GM12865 (cell line): ENCODE measurements at places on chromosomes 5 and 9.

DNA sequence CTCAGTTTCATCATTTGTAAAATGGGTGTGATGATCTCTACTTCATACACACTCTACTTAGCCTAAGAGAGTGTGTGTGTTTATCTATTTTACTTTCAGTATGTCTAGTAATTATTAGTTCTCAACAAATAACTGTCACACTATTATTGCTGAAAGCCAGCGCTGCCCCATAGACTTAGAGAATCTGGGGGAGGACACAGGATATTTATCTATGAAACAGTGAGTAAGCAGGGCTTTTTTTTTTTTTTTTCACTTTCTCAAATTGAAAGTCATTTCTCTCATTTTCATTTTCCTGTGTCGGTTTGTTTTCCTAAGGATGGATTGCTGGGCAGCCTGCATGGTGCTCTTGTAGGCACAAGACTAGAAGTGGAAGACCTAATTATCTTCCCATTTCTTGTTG is 248.4 kb upstream of the RPS23 start:
- DNase-seq: peak; percentile 0

- DNase-seq: peak; percentile 25
Measured at GRCh38 chr5:157050050-157050449, 8.9 kb downstream of the HAVCR1 start.

- no peak for DNase-seq
Measured at GRCh38 chr5:130050585-130050984, 146.3 kb downstream of the CHSY3 start.

- DNase-seq: no peak
Measured at GRCh38 chr5:115850744-115851416, 9.1 kb downstream of the AP3S1 start.

- DNase-seq: no peak
Measured at GRCh38 chr9:19498015-19498414, 89.2 kb downstream of the ACER2 start.

GRCh38 chr5:16229357-16229940 is 49.9 kb upstream of the MARCHF11 start:
- no peak for DNase-seq

GRCh38 chr9:125433461-125434011 is 171.9 kb downstream of the GAPVD1 start:
- DNase-seq: no peak

DNA sequence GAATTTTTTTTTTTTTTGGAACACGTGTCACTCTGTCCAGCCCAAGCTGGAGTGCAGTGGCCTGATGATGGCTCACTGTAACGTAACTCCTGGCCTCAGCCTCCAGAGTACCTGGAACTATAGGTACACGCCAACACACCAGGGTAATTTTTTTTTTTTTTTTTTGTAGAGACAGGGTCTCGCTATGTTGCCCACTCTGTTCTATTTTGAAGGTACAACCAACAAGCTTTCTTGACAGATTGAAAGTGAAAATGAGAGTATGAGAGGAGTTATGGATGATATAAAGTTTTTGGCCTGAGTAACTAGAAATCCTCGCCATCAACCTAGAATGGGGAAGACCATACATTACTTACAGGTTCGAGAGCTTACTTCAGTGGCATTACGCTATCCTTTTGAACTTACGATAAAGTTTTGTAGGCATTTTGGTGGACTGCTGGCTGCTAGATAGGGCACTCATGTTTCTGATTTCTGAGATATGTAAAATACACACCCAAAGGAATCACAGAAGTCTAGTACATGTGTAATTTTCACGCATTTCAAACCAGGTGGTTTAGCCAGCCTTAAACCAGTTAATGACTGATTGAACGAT is 806 bp upstream of the CDC42SE2 start:
- DNase-seq: peak; percentile 58

- no peak for DNase-seq
Measured at GRCh38 chr5:77558266-77558665, 66.2 kb upstream of the WDR41 start.

GRCh38 chr5:117435203-117435602 is 860.6 kb upstream of the SEMA6A start:
- no peak for DNase-seq

DNA sequence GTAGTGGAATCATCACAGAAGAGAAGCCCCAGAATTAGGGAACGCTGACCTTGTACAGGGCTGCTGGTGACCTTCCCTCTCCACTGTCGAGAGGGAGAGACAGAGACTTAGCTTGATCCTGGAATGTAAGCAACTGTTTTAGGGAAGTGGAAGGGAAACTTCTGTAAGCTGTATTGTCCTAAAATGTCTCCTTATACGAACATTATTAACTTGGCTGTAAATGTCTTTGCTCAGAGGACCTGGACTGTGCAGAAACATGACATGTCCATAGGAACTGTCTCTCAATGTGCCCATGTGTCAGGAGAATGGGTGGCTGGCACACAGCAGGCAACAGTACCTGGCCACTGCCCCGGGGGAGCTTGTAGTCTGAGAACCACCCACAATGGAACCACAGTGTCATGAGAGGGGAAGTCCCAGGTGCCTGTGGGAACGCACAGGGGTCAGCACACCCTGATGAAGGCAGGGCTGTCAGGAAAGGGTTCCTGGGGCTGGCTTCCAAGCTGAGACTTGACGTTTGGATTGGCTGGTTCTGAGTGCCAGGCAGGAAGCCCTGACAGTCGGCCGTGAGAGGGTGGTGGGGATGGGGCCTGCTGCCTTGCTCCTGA is 34.0 kb downstream of the DAP start:
- DNase-seq: peak; percentile 57

DNA sequence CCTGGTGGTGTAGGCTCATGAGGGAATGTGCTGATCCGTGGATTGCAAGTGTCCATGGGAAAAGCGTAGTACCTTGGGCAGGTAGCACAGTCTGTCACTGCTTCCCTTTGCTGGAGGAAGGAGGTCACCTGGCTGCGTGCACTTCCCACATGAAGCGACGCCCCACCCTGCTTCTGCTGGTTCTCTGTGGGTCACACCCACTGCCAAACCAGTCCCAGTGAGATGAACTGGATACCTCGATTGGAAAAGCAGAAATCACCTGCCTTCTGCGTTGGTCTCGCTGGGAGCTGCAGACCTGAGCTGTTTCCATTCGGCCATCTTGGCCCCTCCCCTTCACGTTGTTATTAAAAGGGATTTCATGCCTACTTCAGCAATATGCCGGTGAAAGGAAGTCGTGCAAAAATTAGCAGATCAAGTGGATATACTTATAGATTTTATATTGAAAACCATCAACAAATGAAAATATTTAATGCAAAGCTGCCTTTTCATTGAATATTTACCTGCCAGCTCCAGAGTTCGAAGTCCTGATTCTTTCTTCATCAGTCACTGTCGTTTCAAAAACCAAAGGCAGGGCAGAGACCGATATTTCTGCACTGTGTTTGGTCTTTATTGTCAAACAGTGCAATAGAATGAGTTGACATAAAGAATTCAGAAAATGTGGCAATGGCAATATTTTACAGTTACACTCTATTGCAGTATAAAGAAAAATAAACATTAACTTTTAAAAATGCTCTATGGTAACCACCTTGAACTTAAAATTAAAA is 123.2 kb downstream of the JAKMIP2 start:
- DNase-seq: no peak

DNA sequence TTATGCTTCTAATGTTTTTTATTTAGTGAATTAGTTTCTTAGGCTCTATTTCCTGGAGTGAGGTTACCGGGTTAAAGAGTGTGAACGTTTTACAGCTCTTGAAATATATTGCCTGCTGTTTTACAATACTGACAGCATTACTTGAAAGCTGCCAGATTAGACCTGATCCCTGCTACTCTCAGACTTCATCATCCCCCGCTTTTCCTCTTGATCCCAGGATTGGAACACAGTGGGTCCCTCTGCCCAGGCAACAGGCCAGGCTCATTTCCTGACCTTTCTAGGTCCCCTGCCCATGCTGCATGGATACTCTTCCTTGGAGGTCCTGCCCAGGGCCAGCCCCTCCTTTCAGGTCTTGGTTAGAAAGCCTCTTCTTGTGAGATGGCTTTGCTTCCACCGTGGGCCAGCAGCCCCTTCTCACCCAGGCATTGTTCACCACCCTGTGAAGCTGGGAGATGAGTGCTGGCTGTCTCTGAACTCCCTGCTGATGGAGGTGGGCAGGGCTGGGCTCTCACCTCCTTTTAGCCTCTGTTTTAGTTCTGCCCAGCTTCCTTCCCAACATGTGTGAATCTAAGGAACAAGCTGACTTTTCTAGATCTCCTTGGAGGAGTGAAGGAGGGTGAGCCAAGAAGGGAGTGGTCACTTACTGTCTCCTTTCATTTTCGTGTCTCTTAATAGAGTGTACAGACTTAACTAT is 15.5 kb upstream of the FAM120AOS start:
- DNase-seq: no peak

GRCh38 chr9:77896938-77897667 is 134.5 kb downstream of the GNAQ start:
- peak; percentile 22 for DNase-seq

DNA sequence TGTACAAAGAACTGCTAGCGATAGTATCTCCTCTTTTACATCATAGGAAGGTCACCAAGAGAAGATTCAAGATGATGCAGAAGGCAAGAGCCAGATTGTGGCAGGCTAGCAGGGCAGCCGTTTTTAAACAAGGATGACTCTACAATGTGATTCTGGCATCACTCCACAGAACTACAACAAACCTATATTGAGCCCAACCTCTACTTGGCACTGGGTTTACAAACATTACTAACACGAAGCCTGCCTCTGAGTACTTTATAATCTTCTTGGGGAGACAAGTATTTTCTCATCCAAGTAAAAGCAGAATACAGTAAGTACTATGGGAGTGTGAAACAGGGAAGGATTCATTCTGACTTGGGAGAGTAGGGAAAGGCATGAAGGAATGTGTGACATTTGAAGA is 448.6 kb downstream of the ZNF608 start:
- no peak for DNase-seq

DNA sequence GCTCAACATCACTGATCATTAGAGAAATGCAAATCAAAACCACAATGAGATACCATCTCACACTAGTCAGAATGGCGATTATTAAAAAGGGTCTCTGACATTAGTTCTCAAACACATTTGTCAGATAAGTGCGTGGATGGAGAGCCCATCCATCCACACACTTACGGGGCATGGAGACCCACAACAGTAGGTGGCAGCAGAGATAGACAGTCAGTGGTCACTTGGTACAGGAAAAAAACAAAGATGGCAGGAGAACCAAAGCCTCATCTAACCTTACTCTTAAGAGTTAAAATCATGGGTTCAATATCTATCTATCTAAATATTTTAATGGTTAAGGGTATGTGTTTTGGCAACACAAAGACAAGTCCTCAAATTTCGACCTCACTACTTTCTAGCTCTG is 1378.7 kb upstream of the C9orf72 start:
- peak; percentile 18 for DNase-seq

GRCh38 chr5:132259069-132259851 is 1.8 kb downstream of the PDLIM4 start:
- DNase-seq: no peak

DNA sequence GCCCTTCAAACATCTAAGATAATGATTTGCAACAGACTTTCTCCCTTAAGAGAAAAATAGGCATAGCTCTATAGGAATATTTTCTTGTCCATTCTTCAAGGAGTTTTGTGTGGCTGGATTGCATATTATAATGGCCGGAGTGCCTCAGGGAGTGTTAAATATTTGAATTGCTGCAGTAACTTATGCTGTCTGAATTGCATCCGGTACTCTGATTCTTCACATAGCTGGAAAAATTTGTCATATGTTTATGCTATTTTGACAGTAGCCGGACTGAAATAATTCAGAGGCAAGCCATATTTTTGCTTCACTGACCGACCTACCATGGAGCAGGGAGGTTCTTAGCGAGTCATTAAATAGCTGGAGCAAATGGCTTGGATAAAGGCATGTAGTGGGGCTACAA is 621.0 kb downstream of the ACTL7B start:
- DNase-seq: no peak

GRCh38 chr5:181243564-181244343 is at the start of gene RACK1:
Gene RACK1, minus strand, starts transcription at chr5:181243906. Its CDS starts 106 bp downstream, at chr5:181243800.
- peak; percentile 94 for DNase-seq

GRCh38 chr5:53084546-53085255 is 24.9 kb downstream of the MOCS2 start:
- no peak for DNase-seq

GRCh38 chr5:93967923-93968322 is 226.5 kb upstream of the POU5F2 start:
- DNase-seq: no peak

DNA sequence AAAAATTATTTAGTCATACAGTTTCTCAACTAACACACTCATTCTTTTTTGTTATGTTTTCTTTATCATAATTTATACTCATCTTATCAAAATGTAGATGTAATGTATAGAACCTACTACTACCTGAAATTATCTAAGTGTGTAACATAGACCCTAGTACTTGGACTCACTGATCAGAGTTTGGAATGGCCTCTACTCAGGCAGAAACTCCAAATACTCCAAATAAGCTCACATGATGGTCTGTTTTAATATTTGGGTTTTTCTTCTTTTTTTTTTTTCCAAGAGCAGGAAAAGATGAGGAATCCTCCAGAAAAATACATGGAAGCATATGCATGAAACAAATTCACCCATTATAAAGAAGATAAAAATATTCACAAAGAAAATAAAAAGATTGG is 126.3 kb downstream of the PDE4D start:
- DNase-seq: no peak

- DNase-seq: no peak
Measured at GRCh38 chr5:95799191-95799835, 23.2 kb downstream of the GLRX start.

DNA sequence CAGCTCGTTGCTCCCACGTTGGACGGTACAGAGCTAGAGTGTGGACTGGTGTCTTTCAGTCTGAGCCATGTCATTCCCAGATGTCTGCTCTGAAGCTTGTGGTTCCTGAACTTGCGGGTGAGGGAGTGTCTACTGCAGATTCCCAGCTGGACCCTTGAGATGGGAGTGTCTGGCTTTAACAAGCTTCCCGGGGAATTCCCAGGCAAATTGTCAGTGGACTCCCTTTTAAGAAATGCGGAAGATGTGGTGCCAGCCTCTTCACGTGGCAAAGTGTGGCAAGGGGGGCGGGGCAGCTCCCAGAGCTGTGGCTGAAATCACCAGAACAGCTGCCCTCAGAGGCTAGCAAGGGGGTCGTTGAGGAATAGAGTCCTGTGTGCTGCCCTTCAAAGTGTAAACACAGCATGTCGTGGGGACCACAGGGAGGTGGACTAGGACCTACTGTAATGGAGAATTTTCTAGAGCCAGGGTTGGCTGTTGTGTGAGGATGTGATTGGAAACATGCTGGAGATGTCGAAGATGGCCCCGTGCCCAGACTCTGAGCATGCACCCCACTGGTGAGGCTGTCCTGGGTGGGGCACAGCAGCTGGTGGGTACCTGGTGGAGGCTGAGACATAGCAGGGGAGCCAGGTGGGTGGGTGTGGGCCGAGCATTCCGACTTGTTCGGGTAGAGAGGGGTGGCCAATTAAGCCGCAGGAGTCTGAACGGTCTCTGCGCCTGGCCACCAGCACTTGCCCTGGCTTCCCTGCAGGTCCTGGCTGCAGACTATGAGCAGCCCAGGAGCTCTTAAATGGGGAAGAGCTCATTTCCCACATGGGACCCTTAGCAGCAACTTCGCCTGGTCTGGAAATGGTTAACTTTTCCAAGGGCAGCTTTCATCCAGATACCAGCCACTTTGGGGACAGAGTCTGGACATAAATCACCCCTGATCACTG is 37.4 kb downstream of the PRRX2 start:
- no peak for DNase-seq

- DNase-seq: no peak
Measured at GRCh38 chr9:92393686-92394085, 10.7 kb downstream of the OGN start.
